Right lobe of liver (tissue), 6 donors: ENCODE measurements at places on chromosomes 1 and 21. TPM values are rescaled to one million over a fixed set of nuclear protein-coding genes. Genes with fewer than 3 reads are reported as not detected.

DNA sequence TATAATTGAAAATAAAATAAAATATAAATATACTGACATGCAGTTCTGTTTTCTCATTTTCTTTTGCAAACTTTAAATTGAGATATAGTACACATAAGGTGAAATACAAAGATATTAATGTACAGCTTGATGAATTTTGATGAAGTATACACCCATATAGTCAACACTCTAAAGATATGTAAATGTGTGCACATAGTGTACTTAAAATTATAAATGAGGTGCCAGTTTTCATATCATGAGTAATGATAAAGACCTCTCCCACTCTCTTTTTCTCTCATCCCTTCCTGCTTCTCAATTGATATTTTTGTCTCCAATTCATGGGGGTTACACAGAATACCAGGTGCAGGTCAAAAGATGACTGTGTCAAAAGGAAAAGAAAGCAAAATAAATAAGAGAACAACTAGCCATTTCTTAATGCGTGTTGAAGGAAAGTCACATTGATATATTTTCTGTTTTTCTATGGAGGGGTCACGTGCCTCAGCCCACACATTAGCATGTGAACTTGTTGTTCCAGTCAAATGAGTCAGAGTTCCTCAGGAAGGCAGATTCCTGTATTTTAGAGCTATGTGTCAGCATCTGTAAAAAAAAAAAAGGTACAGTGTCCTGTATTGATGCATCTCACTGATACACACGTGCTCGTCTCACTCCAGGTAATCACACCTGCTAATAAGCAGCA is 64.3 kb upstream of the HOOK1 start:
- DNase-seq, result no peak

- DNase-seq, result no peak
Observed at GRCh38 chr1:184866991-184867788, 107.1 kb downstream of the NIBAN1 start.

DNA sequence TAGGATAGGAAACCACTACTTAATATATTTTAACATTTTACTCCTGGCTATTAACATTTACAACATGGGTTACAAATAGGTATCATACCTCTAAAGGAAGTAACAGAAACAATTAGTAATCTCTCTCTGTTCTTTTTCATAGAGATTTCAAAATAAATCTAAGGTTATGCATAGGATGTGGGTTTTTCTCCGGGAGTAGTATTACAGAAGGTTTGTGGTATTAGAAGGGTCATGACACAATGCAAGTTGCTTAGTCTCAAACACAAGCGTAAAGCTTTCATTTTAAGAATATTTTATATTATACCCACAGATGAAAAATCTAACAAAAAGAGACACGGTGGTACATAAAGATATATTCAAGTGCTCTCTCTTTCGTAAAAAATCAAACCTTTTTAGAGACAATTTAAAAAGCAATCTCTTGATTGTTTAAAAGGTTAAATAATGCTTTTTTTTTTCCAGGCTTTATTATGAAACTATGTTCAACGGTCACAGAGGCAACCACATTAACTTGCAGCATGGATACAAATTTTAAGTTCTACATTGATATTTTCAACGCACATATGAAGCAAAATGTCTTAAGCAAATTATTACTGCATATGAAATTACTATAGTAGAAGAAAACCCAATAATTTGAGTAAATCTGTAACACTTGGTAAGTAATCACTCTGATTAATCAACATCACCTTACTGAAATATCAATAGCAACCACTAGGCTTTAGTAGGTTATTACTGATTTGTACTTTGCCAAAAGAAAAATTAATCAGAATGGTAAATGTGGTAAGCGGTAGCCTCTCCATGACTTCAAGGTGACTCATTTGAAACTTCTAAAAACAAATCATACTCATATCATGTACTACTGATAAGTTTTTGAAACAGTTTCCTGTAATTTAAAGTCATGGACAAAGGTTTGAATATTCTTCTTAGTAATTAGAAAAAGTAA is 97.4 kb upstream of the GFI1 start:
- no peak for DNase-seq

DNA sequence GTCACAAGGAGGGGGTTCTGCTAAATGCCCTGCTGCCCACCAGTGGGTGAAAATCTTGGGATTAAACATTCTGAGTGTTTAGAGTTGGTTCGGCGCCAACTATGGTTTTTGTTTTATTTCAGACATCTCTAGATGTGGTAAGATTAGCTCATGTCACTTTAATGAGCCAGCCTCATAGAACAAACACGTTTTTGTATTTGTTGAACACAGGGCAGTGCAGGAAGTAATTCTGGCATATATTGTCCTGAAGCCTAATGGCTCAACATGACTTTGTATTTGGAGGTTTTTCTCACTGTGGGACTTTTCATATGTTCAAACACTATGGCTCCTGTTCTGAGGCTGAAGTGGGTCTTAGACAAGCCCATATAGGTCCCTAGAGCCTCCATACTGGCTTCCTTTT is 107.8 kb downstream of the NGF start:
- DNase-seq, result no peak

DNA sequence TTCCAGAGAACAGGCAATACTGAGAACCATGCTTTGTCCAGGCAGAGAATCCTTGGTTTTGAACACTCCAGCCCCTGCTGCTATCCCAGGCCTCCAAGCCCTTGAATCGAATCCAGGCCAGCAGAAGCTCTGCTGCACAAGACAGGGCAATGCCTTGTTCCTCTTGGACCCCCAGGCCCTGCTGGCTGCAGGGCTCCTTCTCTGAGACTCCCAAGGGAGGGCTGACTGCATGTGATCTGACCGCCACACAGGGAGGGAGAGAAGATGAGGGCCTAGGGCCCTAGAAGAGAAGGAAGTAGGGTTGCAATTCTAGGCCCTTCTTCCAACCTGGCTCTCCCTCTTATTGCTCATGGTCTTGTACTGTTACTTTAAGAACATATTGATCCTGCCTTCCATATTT is 160.6 kb upstream of the EDN2 start:
- no peak for DNase-seq

DNA sequence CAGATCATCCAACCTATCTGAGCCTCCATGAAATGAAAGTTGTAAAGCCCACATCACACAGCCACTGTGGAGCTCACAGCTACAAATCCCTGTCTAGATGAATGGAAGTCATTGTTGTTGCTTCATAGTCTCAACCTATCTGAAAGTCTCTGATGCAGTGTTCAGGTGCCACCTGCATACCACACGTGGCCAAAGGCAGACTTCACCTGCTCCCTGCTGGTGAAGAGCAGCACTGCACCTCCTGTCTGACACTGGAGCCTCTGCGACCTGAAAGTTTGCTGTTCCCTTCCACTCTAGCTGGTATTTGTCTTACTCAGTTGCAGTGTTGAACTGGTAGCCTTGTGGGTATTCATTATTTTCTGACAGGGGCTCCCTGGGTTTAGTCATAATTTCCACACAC is 18.4 kb downstream of the LORICRIN start:
- no peak for DNase-seq

UTS2 gene
- total RNA-seq, result not detected
